ENCODE measurements at places on chromosomes 1 and 21.

GRCh38 chr1:218025454-218025853 is 259.6 kb upstream of the RRP15 start:
- no peak for DNase-seq

GRCh38 chr1:98817821-98818220 is 156.3 kb downstream of the SNX7 start:
- no peak for DNase-seq

DNA sequence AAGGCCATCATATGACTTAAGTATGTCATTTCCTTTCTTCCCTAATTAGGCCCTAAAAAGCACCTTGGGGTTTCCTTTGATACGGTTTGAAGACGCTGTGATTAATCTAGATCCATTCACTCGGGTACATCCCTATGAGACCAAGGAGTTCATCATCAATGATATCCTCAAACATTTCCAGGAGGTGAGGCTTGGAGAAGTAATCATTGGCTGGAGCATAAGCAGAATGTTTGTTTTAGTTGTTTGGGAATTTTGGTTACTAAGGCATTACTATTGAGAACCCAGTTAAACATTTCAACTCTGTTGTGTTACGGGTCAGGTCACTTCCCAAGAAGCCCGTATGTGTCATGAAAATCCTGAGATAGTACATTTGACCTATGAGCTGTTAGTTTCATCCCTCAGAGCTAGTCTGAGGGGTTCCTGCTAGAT is 185.2 kb downstream of the VPS13D start:
- DNase-seq = no peak

GRCh38 chr1:85342207-85342606 is 65.8 kb upstream of the BCL10 start:
- DNase-seq = no peak

DNA sequence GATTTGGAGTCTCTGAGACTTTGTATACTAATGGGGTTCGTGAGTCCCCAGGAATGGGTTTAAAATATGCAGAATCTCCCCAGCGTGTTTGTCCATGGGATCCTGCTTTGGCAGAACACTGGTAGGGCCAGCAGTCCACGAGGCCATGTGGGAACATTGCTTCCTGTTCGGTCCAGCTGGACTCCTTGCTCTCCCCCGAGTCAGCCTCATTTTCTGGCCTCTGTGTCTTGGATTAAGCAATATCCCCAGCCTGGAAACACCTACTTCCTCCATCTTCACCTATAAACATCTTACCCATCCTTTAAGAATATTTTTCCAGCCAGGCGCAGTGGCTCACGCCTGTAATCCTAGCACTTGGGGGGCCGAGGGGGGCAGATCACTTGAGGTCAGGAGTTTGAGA is 142.4 kb downstream of the NAV1 start:
- DNase-seq = no peak

DNA sequence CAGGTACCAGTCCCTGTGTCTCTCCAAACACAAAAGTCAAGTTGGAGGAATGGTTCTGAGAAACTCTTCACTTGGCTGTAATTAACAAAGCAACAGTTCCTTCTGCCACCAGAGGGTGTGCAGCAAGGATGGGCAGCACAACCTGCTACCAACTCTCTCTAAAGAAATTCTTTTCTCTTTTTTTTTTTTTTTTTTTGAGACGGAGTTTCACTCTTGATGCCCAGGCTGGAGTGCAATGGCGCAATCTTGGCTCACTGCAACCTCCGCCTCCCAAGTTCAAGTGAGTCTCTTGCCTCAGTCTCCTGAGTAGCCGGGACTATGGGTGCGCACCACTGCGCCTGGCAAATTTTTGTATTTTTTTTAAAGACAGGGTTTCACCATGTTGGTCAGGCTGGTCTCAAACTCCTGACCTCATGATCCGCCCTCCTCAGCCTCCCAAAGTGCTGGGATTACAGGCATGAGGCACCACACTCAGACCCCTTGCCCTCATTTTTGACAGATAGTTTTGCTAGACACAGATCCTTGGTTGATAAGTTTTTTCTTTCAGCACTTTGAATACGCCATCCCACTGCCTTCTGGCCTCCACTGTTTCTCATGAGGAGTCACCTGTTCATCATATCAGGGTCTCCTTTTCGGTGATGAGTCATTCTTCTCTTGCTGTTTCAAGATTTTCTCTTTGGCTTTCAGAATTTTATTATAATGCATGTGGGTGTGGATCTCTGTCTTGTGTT is 12.1 kb upstream of the DEGS1 start:
- DNase-seq = no peak

DNA sequence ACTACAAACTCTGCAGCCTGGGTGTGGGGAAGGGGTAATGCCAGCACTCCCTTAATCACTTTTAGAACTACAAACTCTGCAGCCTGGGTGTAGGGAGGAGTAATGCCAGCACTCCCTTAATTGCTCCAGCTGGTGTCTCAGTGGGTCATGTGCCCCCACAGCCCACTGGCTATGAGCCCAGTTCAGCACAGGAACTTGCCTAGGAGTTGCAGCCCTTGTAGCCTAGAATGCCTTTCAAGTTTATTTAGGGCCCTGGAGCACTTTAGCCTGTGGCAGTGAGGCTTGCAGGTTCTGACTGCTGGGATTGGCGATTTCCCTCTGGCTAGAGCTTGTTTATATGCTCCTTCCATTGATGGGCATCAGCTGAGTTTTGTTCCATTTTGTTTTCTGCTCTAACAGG is 17.1 kb downstream of the VN1R5 start:
- no peak for DNase-seq

DNA sequence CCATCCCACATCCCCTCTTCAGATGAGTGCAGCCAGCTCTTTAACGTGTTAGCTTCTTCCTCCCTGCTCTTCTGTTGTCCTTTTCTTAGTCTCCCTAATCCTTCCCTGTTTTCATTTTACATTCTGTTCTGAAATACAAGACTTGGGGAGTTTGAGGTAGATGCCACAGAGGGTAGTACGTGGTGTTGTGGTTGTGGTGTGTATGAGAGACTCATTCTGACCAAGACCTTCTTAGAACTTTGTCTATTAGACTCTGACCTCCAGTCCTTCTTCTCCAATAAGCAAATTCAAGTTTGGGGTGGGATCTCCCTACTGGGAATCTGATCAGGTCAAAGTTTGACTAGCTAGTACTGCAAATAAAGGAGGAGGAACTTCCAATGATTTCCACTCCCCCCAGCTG is 39.5 kb downstream of the CACNA1E start:
- no peak for DNase-seq

DNA sequence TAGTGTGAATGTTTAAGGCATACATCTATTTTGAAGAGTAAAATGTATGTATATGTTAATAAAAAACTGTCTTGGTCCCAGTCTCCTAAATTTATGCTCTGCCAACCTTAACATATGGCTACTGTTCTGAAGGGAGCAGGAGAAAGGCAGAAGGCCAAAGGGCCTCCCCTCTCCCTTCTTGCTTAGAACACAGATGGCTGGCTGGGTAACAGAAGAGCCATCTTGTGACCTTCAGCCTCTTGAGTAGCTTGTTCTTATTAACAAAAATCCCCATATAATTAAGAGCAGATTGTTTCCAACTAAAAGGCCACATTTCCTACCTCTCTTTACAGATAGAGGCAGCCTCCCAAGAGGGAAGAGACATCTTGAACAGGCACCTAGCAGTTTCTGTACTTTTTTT is 36.1 kb downstream of the EPB41 start:
- DNase-seq = no peak

- DNase-seq = no peak
Observed at GRCh38 chr1:63713627-63714481, 60.0 kb upstream of the ROR1 start.

DNA sequence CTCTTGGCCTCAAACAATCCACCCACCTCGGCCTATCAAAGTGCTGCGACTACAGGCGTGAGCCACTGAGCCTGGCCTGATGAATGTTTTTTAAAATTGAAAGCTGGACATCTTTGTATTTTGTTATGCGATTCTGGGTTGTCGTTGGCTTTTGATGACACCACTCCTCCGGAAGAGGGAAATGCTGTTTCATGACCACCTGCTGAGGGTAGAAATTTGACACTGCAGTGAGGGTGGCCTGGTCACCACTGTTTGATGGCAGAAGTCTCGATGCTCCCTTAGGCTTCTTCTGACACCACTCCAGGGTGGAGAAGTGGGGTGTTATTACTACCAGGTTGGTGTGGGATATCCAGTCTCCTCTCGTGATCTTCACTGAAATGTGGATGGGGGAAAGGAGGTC is 357.2 kb downstream of the RGS7 start:
- no peak for DNase-seq

GRCh38 chr21:42975886-42976608 is 1.7 kb downstream of the PKNOX1 start:
- no peak for DNase-seq

- DNase-seq = no peak
Observed at GRCh38 chr1:159900086-159900680, at the start of gene CFAP45. TSS of gene CFAP45 (minus strand) at chr1:159900165. CDS start at chr1:159900098, 67 bp downstream.

DNA sequence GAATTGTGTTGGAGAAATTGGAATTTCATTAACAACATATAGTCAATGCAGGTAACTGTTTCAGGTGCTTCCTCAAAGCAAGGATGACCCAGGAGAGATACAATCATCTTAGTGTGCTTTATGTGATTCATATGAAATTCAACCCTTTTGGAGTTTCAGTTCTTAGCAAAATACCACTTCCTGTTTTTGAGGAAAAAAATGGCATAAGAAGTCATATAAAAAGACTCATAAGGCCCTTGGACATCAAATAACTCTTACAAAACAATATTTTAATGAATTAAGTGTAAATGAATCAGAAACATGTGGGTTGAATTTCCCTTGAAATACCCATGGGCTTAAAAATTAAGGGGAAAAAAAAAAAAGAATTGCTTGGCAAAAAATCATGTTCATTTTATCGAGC is 926.6 kb downstream of the LTN1 start:
- DNase-seq = no peak

DNA sequence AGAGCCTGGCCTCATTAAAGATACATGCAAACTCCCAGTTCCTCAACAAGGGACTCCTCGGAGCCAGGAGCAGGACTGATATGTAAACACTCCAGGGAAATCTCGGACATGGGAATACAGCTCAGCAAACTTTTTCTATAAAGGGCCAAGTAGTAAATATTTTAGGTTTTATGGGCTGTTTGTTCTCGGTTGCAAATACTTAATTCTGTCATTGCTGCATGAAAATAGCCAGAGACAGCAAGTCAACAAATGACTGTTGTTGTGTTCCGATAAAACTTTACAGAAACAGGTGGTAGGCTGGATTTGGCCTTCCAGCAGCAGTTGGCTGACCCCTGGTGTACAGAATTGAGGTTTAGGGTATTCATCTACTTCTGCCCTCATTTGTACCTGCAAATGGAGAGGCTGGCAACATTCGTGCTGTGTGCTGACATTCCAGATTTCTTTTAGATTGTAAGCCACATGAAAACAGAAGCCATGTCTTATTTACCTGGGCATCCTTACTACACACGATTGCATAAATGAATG is 360.3 kb downstream of the NTNG1 start:
- DNase-seq = no peak

GRCh38 chr1:78104322-78104721 is 58.6 kb downstream of the GIPC2 start:
- DNase-seq = no peak

DNA sequence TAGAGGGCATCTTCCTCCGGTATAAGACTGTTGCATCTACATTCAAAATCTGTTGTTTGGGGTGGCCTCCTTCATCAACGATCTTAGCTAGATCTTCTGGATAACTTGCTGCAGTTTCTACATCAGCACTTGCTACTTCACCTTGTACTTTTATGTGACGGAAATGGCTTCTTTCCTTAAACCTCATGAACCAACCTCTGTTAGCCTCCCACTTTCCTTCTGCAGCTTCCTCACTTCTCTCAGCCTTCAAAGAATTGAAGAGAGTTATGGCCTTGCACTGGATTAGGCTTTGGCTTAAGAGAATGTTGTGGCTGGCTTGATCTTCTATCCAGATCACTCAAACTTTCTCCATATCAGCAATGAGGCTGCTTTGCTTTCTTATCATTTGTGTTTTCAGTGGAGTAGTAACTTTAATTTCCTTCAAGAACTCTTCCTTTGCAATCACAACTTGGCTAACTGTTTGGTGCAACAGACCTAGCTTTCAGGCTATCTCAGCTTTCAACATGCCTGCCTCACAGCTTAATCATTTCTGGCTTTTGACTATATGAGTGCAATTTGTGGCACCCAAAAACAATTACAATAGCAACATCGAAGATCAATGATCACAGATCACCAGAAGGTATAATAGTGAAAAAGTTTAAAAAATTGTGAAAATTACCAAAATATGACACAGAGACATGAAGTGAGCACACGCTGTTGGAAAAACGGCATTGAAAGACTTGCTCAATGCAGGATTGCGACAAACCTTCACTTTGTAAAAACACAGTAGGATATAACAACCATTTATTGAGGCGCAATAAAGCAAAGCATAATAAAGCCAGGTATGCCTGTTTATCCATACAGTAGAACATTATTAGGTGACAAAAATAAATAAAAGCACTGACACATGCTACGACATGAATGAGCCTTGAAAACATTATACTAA is 56.7 kb upstream of the GFI1 start:
- DNase-seq = no peak

- no peak for DNase-seq
Observed at GRCh38 chr21:46035809-46036695, 54.5 kb downstream of the COL6A1 start.

- no peak for DNase-seq
Observed at GRCh38 chr21:26845066-26845758, at the start of gene ADAMTS1. TSS of gene ADAMTS1 (minus strand) at chr21:26845409. CDS start at chr21:26844954, 455 bp downstream.

GRCh38 chr1:229758101-229759036 is 132.3 kb downstream of the URB2 start:
- DNase-seq = no peak

GRCh38 chr1:4638345-4638729 is 16.1 kb upstream of the AJAP1 start:
- DNase-seq = no peak

DNA sequence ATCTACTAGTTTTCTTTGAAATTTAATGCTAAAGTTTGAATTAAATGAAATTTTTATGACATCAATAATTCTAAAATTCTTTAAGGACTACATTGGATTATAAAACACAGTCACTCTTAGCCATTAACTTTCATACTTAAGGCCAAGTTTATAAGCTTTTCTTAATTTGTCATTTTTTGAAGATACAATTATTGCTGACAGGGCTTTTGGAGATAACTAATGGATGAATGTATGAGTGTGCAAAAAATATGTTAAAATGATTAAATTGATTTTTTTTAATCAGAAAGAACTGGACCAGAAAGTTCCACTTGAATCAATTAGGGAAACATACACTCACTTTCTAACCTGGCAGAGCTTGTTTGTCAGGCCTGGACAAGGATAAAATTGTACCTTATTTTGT is 70.3 kb upstream of the CHODL start:
- DNase-seq = no peak

GRCh38 chr1:41981796-41982195 is 63.1 kb upstream of the HIVEP3 start:
- no peak for DNase-seq

GRCh38 chr1:17567582-17567981 is 28.1 kb downstream of the ARHGEF10L start:
- DNase-seq = no peak

DNA sequence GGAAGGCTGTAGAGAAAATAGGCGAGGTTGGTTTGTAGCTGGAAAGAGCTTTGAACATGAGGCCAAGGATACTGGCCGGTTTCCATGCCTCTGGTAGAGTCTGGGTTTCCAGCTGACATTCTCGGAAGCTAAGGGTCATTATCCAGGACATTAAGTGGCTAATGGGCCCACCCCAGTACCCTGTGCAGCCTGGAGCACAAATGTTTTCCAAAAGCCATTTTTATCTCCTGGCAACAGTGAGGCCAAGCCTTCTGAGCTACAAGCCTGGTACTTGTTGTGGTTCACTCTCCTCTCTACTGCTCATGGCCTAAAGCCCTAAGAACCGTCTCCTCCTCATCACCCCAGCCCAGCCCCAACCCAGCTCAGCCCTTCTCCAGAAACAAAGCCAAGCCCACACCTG is 122.9 kb downstream of the DMRTA2 start:
- no peak for DNase-seq

Data from 8988T (cell line).